ENCODE measurements at places on chromosomes 2 and 18.

DNA sequence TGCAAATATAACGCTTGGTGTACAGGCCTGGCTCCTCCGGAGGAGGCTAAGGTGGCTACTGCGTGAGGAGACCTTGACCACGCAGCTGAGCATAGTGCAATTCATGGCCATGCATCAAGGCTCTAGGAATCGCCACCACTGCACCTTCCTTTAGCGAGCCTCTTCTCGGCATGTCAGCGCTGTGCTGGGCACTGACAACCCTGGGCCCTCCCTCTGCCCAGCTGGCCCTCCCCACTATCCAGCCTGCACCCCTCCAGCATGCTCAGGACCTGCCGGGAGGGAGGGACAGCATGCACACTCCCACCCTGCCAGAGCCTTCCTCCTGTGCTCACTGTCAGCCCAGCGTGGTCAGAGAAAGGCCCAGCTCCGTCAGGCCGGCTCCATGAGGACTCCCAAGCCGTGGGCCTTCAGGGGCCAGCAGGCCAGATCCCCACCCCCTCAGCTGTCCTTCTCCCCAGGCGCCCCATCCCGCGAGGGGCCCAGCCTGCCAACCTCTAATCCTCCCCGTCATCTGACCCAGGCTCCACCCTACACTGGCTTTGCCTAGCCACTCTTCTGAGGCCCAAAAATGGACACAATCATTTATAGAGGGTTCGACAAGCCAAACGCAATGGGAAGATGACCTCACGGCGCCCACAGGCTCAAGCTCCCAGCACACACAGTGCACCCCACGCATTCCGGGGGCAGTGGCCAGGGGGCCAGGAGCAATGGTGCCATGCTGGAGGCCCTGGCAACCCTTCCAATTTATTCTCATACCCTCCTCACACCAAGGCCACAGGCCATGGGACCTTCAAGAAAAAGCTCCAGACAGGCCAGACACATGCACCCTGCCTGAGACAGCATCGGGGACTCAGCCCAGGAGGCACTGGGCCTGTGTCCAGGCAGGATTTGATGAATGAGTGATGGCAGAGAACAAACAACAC lies 3.5 kb downstream of the BIN1 start:
- peak; percentile 69 for DNase-seq

DNA sequence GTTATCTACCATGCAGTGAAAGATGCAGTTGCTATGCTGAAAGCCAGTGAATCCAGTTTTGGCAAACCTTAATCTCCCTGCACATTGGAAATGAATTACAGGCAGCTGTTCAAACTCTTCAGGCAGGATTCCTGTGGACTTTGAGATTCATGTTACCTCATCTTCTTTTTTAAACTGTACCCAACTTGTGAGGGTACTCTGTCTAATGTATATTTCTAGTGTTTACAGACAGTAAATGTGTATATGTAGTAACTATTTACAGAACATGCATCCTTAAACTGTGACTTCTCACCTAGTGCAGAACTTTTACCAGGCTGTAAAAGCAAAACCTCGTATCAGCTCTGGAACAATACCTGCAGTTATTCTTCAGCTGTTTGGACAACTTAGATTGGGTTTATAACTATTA lies 50.9 kb downstream of the KDM3A start:
- DNase-seq = no peak

GRCh38 chr2:124426625-124427024 lies 401.5 kb downstream of the CNTNAP5 start:
- no peak for DNase-seq

DNA sequence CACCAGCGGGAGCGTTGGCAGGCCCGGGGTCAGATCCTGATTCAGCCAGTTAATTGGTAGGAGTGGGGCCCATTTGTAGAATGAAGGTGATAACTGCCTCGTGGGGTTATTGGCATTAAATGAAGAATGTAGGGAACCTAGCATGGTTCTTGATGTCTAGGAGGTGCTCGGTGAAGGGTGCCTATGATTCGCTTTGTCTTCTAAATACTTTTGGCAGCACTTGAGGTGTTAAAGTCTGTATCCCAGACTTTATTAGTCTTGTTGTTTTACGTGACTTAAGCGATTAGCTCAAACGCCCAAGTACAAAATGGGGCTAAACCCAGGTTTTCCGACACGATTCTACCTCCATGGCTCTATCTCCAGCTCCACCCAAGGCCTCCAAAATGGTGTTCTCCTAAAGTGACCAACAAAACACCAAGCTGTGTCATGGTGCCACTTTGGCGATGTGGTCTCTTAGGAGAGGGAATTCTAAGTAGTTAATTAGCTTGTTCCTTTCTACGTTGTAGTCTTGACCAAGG lies 980 bp upstream of the PPP4R1 start:
- DNase-seq = no peak

GRCh38 chr18:515156-515815 lies 14.8 kb upstream of the COLEC12 start:
- DNase-seq = no peak

GRCh38 chr18:60675801-60676200 lies 303.2 kb upstream of the MC4R start:
- no peak for DNase-seq

- DNase-seq = no peak
These were observed 26.2 kb downstream of the STK39 start for GRCh38 chr2:168220965-168221819.

GRCh38 chr2:178787934-178788333 lies 19.3 kb downstream of the TTN start:
- no peak for DNase-seq

DNA sequence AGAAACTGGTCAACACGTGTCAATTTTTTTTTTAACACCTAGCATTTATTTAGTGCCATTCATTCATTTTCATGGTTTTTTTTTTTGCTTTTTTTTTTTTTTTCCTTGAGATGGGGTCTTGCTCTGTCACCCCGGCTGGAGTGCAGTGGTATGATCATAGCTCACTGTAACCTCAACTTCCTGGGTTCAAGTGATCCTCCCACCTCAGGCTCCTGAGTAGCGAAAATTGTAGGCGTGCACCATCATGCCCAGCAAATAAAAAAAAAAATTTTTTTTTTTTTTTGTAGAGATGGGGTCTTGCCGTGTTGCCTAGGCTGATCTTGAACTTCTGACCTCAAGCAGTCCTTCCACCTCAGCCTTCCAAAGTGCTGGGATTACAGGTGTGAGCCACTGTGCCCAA lies 21.1 kb downstream of the USP14 start:
- DNase-seq = no peak

- DNase-seq = no peak
These were observed 379.4 kb downstream of the RIT2 start for GRCh38 chr18:42736074-42736473.

- DNase-seq = no peak
These were observed 1.7 kb upstream of the STAMBP start for GRCh38 chr2:73827018-73827417.

GRCh38 chr2:70328921-70329561 lies 27.2 kb upstream of the FAM136A start:
- DNase-seq = no peak

DNA sequence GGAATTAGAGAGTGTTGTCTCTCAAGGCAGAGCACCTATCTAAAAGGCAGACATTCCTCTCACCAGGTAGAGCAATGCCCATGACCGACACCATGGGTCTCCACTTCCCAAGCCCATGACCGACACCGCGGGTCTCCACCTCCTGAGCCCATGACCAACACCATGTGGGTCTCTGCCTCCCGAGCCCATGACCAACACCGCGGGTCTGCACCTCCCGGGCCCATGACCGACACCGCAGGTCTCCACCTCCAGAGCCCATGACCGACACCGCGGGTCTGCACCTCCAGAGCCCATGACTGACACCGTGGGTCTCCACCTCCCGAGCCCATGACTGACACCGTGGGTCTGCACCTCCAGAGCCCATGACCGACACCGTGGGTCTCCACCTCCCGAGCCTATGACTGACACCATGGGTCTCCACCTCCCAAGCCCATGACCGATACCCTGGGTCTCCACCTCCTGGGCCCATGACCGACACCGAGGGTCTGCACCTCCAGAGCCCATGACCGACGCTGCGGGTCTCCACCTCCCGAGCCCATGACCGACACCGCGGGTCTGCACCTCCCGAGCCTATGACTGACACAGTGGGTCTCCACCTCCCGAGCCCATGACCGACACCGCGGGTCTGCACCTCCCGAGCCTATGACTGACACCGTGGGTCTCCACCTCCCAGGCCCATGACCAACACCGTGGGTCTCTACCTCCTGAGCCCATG lies 262.4 kb upstream of the SALL3 start:
- DNase-seq = no peak

- no peak for DNase-seq
These were observed 41.5 kb downstream of the YES1 start for GRCh38 chr18:770583-770961.

GRCh38 chr2:60268661-60269060 lies 284.8 kb downstream of the BCL11A start:
- no peak for DNase-seq

- peak; percentile 52 for DNase-seq
These were observed 145.4 kb upstream of the TWIST2 start for GRCh38 chr2:238702276-238703052.

DNA sequence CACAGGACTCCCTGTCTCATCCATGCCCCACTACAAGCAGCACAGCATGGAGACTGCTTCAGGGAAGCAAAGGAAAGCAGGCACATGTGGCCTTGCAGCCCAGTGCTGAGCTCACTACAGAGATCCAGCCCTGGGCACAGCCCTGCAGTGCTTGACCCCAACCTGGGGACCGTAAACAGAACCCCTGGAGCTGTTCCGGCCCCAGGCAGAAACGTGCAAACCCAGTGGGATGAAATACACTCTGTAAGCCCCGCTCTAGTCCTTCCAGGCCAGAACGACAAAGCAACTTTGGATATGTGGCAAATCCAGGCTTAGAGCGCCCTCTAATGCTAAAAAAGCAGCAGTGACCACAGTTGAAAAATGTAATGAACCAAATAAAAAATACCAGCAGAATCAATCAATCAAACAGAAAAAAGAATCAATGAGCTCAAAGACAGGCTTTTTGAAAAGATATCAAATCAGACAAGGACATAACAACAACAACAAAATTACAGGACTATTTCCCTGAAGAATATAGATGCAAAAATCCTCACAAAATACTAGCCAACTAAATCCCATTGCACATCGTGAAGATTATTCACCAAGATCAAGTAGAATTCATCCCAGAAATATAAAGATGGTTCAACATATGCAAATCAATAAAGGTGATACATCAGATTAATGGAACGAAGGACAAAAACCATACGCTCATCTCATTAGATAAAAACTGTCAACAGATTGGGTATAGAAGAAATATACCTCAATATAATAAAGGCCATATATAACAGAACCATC lies 45.6 kb downstream of the ZNF519 start:
- no peak for DNase-seq

GRCh38 chr2:47230418-47230817 lies 75.3 kb upstream of the STPG4 start:
- DNase-seq = peak; percentile 93

- no peak for DNase-seq
These were observed 962 bp upstream of the GPR155 start for GRCh38 chr2:174487820-174488162.

- no peak for DNase-seq
These were observed 1.6 kb downstream of the ATOH8 start for GRCh38 chr2:85755122-85756027.

GRCh38 chr2:10375570-10376281 lies 72.4 kb downstream of the ODC1 start:
- DNase-seq = no peak

GRCh38 chr2:180978903-180979748 lies 1.3 kb upstream of the UBE2E3 start:
- DNase-seq = no peak

DNA sequence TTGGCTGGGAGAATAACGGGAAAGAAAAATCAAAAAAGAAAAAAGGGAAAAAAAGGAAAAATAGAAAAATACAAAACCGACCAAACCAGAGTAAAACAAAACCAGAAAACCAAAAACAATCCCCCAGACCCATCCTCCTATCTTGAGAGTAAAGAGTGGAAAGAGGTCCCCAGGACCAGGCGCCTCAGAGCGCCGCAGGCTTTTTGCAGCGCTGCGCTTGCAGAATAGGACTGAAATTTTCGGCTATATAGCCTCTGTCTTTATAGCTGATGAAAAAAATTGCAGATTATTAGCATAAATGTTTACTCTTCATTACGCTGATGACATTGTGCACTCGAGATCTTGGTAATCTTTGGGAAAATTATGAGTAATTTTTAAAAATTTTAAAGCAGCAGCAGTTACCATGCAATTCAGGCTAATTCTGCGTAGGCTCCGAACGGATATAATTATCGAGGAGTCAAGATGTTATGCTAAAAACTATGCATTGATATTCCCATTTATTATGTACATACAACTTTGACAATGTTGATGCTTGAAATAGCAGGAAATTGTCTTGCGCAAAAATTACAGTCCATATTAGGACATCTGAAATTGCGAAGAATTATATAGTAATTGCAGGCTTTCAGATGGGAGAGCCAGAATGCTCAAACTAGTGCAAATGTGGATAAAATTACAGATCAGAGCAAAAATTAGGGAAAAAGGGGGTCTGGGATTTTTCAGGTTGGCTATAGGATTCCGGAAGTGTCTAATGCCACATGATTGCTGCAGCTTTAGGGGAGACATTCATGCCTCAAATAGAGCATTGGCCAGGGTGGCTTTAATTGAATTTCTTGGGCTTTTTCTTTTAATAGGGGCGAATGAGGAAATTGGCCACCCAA lies 8.3 kb downstream of the DLX1 start:
- no peak for DNase-seq

GRCh38 chr2:227098162-227098515 lies 65.9 kb downstream of the COL4A4 start:
- no peak for DNase-seq

GRCh38 chr2:96407919-96408550 lies 72.5 kb downstream of the NCAPH start:
- no peak for DNase-seq

DNA sequence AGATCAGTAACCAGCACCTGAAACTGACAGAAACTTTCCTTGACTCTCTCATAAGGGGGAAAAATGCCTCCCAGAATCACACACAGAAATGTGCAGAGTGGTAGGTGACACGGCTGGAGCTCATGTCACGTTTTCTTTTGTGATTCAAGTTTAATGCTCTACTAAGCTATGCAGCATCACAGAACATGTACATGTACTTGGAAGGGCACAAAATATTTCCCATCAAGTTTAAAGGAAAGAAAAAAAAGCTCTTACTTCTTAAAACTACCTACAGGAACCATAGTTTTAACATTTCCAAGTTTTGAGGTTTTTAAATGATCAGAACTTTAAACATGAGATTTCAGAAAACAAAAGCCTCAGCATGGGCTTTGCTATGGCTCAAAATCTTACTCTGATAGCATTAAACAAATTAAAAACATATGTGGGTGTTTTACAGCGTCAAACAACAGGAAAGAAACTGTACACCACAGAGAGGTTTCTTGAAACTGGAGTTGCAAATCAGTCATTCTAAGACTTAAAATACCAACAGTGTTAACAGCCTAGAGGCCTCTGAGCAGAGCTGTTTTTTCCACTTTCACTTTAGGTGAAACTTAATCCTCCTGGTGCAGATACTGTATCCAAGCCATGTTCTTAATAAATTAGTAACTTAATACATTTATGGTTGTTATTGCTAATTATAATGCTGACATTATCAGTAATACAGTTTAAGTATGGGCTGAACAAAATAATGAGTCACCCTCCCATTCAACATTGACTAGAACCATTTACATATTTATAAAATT lies 30.1 kb downstream of the MBP start:
- DNase-seq = no peak

Data from coronary artery (tissue), 2 donors.